ENCODE measurements at places on chromosomes 4 and X. TPM values are rescaled to one million over a fixed set of nuclear protein-coding genes. Genes with fewer than 3 reads are reported as not detected.

Gene HHIP
- total RNA-seq: 0.16 TPM

Gene ADH1C
- total RNA-seq: 1.6 TPM

Gene PCDH7
- 38.8 TPM for total RNA-seq

Gene CABS1
- not detected for total RNA-seq

Gene TMPRSS11D
- total RNA-seq: not detected

Gene DCAF4L1
- 0.14 TPM for total RNA-seq

Gene C4orf36
- total RNA-seq: 1.2 TPM

Gene SPACA5
- not detected for total RNA-seq

Gene ZFP42
- not detected for total RNA-seq

Gene HEPH
- 0.85 TPM for total RNA-seq

Gene PRSS12
- total RNA-seq: 12.2 TPM

Gene VCX2
- total RNA-seq: 3.2 TPM

Gene ENPEP
- total RNA-seq: not detected

Gene STAP1
- total RNA-seq: not detected

Gene NPY2R
- total RNA-seq: not detected

Gene EDA2R
- 3.9 TPM for total RNA-seq

Gene VEGFC
- total RNA-seq: 12.2 TPM

Gene CFAP299
- total RNA-seq: not detected

Gene DUSP21
- total RNA-seq: not detected

Gene GPR78
- total RNA-seq: not detected

Gene ZCCHC18
- 2.1 TPM for total RNA-seq

Gene TECRL
- not detected for total RNA-seq

Gene TRIM61
- not detected for total RNA-seq

Gene FGD1
- total RNA-seq: 2.6 TPM

Gene PRRG3
- total RNA-seq: not detected

Gene HGFAC
- 0.10 TPM for total RNA-seq

Gene FAM47E
- total RNA-seq: 3.9 TPM

Gene FAAH2
- total RNA-seq: not detected

Gene C4orf50
- total RNA-seq: 0.02 TPM

Gene FAM184B
- not detected for total RNA-seq

Gene GSX2
- not detected for total RNA-seq

Gene CSN1S1
- not detected for total RNA-seq

Gene ASMT
- total RNA-seq: not detected

Gene KIF4A
- 37.5 TPM for total RNA-seq

Gene MAGEB10
- total RNA-seq: not detected

Gene PAGE2B
- total RNA-seq: not detected

Gene CXorf51B
- not detected for total RNA-seq

Gene ATP2B3
- not detected for total RNA-seq

Gene FAM47C
- not detected for total RNA-seq

Gene HSFX2
- total RNA-seq: not detected

Gene PCSK1N
- total RNA-seq: 9.9 TPM

Gene CDX4
- not detected for total RNA-seq

Gene CENPVL2
- not detected for total RNA-seq

Gene SLC38A5
- total RNA-seq: 0.04 TPM

Gene CTAG2
- total RNA-seq: not detected

Gene ZAR1
- total RNA-seq: not detected

Gene GLRA2
- not detected for total RNA-seq

Gene CYSLTR1
- not detected for total RNA-seq

Gene SLC4A4
- 3.4 TPM for total RNA-seq

Gene FGF13
- total RNA-seq: 15.1 TPM

Gene MAGEA2B
- 3.2 TPM for total RNA-seq

Gene XAGE1A
- not detected for total RNA-seq

Gene DIPK2B
- total RNA-seq: not detected

Gene ASB12
- total RNA-seq: not detected
